ENCODE measurements at places on chromosomes 16 and 17. TPM values are rescaled to one million over a fixed set of nuclear protein-coding genes. Genes with fewer than 3 reads are reported as not detected.

EPX gene
- not detected for polyA plus RNA-seq

ZNF629 gene
- polyA plus RNA-seq: 15.2 TPM

RPS15A gene
- 2,243 TPM for polyA plus RNA-seq

MEFV gene
- 0.32 TPM for polyA plus RNA-seq

GFAP gene
- 7.8 TPM for polyA plus RNA-seq

KPNB1 gene
- 50.0 TPM for polyA plus RNA-seq

DNA sequence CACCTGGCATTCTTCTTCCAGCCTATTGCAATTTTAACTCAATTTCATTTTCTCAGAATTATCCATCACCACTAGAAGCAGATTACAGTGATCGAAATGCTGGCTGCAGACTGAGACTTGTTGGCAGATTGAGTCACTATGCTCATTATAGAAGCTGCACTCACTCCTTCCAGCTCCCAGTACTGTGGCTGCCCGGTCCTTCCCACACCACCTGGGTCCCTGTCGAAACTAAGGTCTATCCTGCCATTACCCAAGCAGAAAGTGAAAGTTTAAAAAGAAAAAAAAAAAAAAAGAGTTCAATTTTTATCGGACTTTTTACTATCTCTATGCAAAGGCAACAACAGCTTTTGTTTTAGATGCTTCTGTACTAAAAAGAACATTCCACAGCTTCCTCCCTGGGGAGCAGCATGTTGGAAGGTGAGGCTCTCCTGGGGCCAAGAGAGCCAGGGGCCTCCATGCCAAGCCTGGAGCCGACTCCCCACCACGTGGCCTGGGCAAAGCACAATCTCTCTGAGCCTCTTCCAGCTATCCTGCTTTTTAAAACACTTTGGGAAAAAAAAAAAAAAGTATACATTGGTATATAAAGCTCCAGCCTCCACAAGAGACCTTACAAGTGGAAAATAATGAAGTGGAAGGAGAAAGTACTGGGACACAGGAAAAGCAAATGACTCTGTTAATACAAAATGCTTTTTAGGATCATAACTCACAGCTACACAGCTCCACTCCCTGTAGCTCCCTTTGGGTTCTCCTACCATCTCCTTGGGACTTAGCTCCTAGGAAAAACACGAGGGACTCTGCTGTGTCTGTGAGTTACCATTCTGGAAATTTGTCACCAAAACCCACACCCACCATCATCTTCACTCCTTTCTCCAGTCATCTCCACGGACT is 77.8 kb downstream of the USP31 start:
- peak; percentile 59 for DNase-seq

DNA sequence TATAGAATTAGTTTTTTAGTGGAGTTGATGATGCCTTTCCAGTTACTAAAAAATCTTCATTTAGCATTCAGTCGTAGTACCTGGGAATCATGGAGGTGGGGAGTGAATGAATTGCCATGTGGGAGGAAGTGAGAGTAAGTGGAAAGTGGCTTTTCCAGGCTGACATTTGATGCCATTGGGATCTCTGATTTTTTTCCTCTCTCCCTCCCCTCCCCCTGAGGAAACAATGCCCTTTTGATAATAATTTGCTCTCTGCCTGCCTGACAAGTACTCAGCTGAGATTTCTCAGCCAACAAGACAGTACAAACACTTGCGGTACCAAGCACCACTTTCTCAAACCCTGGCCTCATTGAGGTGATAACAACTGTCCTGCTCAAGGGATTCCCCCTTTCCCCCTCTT is 2.2 kb downstream of the UBE2Z start:
- no peak for DNase-seq

DNA sequence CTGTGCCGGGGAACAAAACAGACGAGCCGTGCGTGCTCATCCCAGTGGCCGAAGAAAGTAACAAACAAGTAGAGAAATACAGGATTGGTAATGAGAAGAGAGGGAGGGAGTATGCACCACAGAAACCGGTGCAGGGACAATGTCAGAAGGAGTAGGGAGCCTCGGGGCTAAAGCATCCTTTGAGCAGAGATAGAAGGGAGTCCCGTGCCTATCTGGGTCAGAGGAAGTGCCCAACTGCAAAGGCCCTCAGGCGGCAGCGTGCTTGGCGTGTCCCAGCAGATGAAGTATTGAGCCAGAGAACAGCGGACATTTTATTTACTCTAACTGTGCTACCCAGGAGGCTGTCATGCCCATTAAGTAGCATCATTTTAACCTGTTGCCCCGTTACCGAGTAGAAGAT is 114.9 kb upstream of the CACNG5 start:
- no peak for DNase-seq

DNA sequence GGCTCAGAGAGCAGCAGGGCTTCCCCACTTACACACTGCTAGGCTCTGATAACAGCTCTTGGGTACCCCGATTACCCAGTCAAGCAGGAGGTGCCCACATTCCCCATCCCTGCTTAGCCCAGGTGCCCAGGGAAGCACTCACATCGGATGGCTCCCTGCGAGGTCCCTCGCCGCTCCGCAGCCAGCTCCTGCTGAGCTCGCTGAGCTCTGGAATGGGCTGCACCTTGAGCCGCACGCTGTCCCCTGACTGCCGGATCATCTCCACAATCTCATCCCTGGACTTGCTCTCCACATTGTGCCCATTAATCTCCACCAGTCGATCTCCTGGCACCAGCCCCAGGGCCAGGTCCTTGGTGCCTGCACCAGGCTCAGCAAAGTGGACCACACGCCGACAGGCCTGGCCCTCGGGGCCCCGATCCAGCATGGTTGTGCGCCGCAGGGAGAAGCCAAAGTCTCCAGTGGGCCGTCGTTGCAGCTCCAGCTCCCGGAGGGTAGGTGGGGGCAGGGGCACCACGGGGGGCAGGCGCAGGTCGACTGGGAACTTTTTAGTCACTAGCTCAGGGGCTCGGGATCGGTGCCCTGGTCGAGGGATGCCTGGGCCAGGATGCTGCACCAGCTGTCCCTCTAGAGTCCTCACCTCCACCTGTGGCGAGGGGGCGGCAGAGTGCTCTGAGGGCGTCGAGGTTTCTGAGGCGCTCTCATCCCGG is 14.2 kb downstream of the MYO18A start:
- peak; percentile 35 for DNase-seq

DNA sequence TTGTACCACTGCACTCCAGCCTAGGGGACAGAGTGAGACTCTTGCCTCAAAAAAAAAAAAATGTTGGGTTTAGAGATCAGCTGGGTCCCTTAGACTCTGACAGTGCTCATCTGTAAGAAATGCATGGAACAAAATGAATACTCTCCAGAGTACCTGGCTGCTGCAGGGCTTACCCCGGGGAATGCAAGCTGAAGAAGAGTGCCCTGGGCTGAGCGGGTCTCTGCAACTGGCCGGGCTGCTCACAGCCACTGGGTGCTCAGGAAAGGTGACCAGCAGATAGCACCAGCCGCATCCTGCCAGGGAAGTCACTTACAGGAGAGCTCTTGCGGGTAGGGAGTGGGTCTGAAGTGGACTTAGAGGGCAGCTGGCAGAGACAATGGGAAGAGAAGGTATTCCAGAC is 82.1 kb downstream of the GAS7 start:
- no peak for DNase-seq

Data from right cardiac atrium (tissue), 5 donors.